ENCODE measurements at places on chromosomes 3 and 15. TPM values are rescaled to one million over a fixed set of nuclear protein-coding genes. Genes with fewer than 3 reads are reported as not detected.

The FBXO40 gene
- not detected for total RNA-seq

The TRIM69 gene
- 21.5 TPM for total RNA-seq

The MKRN2 gene
- total RNA-seq, result 26.4 TPM

The HRG gene
- not detected for total RNA-seq

The PRSS50 gene
- not detected for total RNA-seq

The TMEM40 gene
- not detected for total RNA-seq

The CD86 gene
- total RNA-seq, result not detected

The MYZAP gene
- 0.66 TPM for total RNA-seq

The KLF15 gene
- 2.9 TPM for total RNA-seq

The CACNA2D3 gene
- total RNA-seq, result 0.79 TPM

The LMCD1 gene
- 21.3 TPM for total RNA-seq

The UROC1 gene
- not detected for total RNA-seq

The KLHL40 gene
- total RNA-seq, result not detected

The COL6A6 gene
- total RNA-seq, result 0.40 TPM

The NDN gene
- total RNA-seq, result 39.4 TPM

The TJP1 gene
- total RNA-seq, result 44.9 TPM

The CDC25A gene
- 3.9 TPM for total RNA-seq

The SERINC4 gene
- total RNA-seq, result under 0.01 TPM

The MAP6D1 gene
- 0.66 TPM for total RNA-seq

The GREM1 gene
- total RNA-seq, result under 0.01 TPM

The RBMS3 gene
- total RNA-seq, result 93.7 TPM

The ARGFX gene
- not detected for total RNA-seq
